Amygdala (tissue), 56 donors: ENCODE measurements at places on chromosomes 5 and 9.

- no peak for DNase-seq
These were observed 12.1 kb downstream of the NR4A3 start for GRCh38 chr9:99833735-99834134.

- DNase-seq, result no peak
These were observed 7.7 kb downstream of the MACROH2A1 start for GRCh38 chr5:135391116-135391868.

- DNase-seq, result peak; percentile 21
These were observed 185.8 kb downstream of the PCSK1 start for GRCh38 chr5:96247097-96247701.

- no peak for DNase-seq
These were observed 79.1 kb downstream of the TRIO start for GRCh38 chr5:14222206-14222605.

DNA sequence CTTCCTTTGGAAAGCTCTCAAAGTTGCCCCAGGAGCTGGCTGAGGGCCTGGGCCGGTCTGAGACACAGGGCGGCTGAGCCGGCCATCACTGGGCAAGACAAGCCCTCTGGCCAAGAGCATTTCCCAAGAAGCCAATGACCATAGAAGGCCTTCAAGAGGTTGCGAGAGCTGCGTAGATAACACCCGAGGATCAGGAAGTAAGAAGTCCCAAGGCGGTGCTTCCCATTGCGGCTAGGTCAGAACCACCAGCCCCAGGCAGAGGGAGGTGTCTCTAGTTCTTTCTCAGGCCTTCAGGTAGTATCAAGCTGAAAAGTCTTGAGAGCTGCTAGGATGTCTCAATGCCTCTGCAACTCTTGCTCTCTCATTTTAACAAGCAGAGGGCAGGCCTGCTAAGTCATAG is 54.0 kb upstream of the C5orf58 start:
- DNase-seq, result no peak

DNA sequence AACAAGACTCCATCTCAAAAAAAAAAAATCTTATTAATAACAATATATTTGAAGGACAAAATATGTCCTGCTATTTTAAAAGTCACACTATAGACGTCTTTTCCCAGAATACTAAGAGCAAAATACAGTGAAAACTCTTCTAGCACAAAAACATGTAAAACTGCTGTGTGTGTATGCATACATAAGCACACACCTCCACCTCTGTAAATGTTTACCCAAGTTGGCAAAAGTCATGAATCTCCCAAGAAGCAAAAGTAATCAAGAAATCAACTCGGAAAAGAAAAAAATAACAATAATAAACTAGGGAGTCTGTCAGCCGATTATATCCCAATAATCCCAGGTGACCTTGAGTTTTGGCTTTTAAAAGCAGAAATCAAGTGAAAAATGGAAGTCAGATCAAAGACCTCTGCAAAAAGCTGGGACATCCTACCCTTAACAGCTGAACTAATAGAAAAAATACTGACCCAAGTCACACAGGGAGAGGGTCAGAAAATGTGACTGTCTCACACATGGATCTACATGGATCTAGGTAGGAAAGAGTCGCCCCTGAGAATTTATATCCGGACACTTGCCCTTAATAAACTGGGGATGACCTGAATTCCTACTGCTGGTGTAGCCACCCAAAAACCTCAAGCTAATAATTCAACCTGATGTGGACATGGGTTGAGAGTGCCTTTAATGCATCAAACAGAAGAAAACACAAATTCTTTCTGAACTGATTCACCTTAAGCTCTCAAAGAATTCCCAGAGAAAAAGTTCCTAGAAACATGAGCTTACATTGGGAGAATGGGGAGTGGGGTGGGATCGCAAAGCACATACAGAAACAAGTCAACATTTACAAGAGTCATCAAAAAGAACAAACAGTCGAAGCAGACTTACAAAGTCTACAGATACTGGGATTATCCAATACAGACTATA is 29.9 kb downstream of the LPAR1 start:
- no peak for DNase-seq

- DNase-seq, result no peak
These were observed 132.1 kb downstream of the PALM2AKAP2 start for GRCh38 chr9:109912082-109912582.

GRCh38 chr5:2582507-2582906 is 169.0 kb downstream of the IRX2 start:
- no peak for DNase-seq

DNA sequence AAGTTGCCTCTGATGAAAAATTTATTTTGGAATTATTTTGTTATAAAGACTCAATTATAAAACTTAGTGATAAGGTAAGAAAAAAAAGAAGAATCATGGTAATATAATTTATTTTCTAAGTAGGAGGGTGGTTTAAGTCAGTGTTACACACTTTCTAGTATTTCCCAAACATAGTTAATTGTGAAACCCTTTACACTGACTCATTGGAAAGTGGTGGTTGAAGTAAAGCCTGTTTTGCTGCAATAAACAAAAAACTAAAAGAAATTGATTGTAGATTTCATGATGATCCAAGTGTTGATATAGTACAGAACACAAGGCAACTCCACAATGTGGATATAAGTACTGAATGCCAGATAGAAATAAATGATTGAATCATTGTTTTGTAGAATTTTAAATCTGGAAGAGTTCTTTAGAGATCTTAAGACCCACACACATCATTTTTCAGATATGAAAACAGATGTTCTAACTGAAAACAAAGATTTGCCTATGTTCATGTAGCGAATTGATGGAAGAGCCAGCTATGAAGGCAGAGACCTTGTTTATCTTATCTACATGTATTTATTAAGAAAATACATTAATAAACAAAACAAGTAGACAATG is 539.8 kb downstream of the PRELID2 start:
- no peak for DNase-seq
